ENCODE measurements at places on chromosomes 3 and 15. TPM values are rescaled to one million over a fixed set of nuclear protein-coding genes. Genes with fewer than 3 reads are reported as not detected.

The GADL1 gene
- total RNA-seq = not detected

The SLC2A2 gene
- total RNA-seq = not detected

The QTRT2 gene
- 18.6 TPM for total RNA-seq

The MST1R gene
- total RNA-seq = 1.3 TPM

The GRIP2 gene
- total RNA-seq = 22.9 TPM

The LRRN1 gene
- 30.8 TPM for total RNA-seq

The SLC6A1 gene
- total RNA-seq = 249 TPM

The CX3CR1 gene
- 19.7 TPM for total RNA-seq

The C3orf70 gene
- total RNA-seq = 20.6 TPM

The GUCA1C gene
- not detected for total RNA-seq

- no peak for DNase-seq
Measured at GRCh38 chr15:35305946-35306345, 220.9 kb upstream of the NANOGP8 start.

GRCh38 chr15:48868536-48868935 lies 9.4 kb upstream of the EID1 start:
- no peak for DNase-seq

GRCh38 chr3:176939022-176939817 lies 258.1 kb downstream of the TBL1XR1 start:
- no peak for DNase-seq

- no peak for DNase-seq
Measured at GRCh38 chr3:85535517-85535916, 576.7 kb downstream of the CADM2 start.

- no peak for DNase-seq
Measured at GRCh38 chr3:134659391-134660045, 8.7 kb upstream of the KY start.

- peak; percentile 53 for DNase-seq
Measured at GRCh38 chr15:77851691-77852090, 219.0 kb upstream of the LINGO1 start.

GRCh38 chr3:128269796-128270195 lies 116.5 kb downstream of the EEFSEC start:
- DNase-seq = no peak

GRCh38 chr15:65177901-65178300 lies 7.2 kb downstream of the CLPX start:
- DNase-seq = no peak

DNA sequence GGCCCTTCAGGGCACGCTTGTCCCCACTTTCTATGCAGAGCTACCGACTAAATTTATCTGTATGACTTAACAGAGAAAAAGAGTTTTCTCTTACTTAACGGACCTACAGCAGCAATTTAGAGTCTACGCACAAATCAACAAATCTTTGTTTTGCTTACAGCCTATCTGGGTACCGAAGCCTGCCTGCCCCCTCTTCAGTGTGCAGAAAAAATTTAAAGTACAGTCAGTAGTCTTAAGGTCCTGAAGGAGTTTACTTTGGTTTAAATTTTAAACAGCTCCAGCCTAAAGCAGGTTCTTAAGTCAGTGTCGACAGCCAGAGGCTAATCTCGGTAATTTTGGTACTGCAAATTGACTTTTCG lies 570 bp downstream of the SACM1L start:
- DNase-seq = no peak

DNA sequence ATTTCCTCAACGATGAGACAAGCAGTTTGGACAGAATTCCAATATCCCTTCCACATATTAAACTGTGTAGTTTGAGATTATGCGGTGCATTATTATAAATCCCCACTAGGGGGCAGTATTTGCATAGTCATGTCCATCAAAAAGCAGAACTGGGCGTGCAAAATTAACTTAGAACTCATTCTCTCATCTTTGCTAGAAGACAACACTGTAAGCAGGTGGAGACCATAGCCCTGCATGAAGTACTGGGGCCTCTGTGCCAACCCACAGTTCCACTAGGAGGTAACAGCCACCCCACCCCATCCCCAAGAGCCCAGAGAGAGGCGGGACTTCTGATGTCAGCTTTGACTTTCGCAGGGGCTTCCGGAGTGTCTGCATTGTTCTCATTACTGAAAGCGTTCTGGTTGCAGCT lies 106.6 kb upstream of the TMC3 start:
- DNase-seq = no peak

- no peak for DNase-seq
Measured at GRCh38 chr15:97023488-97023844, 693.0 kb downstream of the NR2F2 start.
